ENCODE measurements at places on chromosomes 4 and X.

DNA sequence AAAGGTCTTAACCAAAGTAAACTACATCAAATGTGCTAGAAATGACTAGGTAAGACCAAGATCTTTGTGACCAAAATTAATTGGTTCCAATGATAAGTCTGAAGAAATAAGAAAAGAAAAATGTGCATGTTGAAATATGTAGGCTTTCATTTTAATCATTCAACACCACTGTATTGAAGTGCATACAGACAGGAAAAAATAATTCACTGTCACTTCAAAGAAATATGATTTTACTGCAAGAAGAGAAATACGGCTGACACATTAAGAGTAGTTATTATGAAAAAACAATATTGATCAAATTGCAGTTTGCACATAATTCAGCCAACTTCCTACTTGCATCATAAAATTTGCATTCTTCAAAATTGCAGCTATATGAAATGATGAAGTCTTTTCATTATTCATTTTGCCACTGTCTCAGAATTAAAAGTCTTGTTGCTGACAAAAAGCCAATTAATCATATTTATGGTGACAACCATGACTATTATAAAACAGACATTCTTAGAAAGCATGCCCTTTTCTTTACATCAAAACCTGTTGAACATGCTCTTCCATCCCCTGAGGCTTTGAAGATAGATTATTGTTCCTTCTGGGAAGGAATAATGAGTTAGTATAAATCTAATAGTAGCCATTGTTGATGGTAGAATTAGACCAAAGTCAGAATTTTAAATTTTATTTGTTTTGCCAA is 405.9 kb upstream of the MAD2L1 start:
- no peak for DNase-seq

DNA sequence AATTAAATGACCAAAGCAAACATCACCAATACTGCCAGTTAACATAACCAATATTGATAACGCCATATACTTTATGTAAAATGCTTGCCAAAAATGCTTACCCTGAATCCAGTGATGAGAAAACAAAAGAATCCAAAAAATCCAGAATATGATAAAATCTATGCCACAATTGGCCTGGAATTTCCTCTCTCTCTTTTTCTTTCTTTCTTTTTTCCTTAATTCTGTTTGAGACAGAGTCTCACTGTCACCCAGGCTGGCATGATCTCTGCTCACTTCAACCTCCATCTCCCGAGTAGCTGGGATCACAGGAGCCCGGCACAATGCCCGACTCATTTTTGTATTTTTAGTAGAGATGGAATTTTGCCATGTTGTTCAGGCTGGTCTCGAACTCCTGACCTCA is 9.8 kb upstream of the SLC7A11 start:
- DNase-seq: no peak

GRCh38 chrX:133215747-133216146 is 2.4 kb downstream of the TFDP3 start:
- DNase-seq: no peak

DNA sequence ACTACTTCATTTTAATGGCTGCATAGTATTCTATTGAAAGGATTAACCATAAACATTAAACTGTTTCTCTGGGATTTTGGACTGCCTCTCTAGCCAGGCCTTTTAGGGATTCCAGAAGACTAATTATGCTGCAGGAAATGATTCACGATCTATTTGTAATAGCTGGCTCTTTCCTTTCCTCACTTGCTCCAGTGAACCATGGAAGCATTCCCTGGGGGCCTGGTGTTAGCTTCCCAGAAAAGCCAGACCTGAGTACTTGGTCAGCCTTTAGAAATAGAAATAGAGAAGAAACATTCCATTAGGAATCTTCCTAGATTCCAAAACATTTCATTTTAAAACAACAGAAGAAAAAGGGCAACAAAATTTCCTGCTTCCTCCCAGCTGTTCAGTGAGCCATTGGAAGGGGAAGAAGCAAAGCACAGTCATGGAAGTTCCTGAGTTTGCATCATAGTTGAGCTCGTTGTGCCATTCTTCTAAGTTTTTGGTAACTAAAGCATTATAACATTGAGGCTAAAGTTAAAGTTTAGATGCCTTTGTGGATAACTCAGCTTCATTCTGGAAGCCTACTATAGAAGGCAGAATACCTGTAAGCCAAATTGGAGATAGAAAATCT is 83.5 kb downstream of the NPNT start:
- DNase-seq: no peak

DNA sequence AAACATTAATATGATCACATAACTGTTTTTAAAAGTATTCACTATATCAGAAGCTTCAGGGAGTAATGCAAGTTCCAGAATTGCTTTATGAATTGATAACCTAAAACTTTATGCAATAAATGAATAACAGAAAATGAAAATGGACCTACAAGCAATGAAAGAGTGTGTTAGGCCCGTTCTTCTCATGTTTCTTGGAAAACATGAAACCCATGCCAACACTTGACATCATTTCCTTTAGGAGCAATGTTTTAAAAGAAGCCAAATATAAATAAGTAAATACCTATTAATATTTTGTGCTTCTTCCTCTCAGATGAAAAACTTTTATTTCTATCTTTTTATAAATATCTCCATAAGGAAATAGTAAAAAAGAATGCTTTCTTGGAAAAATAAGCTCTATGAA is 123.0 kb upstream of the GALNT7 start:
- DNase-seq: no peak

DNA sequence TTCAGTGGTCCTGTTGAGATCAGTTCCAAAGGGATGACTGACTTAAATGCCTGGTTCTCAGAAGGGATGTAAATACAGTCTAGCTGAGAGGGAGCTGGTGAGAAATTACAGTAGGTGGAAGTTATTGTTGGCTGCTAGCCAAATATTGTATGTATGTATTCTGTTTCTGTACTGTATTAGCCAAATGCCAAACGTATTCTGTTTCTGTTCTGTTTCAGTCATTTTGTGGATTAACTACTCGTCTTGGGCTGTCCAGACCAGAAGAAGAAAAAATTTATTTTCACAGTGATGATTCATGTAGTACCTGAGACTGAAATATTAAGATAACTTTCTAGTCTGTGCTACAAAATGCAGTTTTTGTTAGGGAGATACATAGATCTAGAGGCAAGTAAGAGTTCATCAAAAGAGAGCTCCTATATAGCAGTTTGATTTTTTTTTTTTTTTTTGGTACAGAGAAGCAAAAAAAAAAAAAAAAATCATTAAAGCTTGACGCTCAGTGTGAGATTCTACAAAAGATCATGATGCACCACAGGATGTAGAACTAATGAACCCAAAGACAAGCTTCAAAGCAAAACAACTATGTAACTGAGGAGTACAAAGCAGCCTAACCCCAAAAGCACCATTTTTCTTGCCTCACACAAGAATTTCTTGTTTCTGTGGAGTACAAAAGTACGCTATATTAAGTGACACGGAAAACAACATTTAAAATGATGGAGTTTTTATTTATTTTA is 54.8 kb downstream of the CASP6 start:
- DNase-seq: no peak
